ENCODE measurements at places on chromosomes 2 and 18.

GRCh38 chr2:100906131-100906530 lies 86.2 kb downstream of the NPAS2 start:
- DNase-seq: no peak

- no peak for DNase-seq
These were observed 1.4 kb upstream of the MYCN start for GRCh38 chr2:15938803-15939555.

DNA sequence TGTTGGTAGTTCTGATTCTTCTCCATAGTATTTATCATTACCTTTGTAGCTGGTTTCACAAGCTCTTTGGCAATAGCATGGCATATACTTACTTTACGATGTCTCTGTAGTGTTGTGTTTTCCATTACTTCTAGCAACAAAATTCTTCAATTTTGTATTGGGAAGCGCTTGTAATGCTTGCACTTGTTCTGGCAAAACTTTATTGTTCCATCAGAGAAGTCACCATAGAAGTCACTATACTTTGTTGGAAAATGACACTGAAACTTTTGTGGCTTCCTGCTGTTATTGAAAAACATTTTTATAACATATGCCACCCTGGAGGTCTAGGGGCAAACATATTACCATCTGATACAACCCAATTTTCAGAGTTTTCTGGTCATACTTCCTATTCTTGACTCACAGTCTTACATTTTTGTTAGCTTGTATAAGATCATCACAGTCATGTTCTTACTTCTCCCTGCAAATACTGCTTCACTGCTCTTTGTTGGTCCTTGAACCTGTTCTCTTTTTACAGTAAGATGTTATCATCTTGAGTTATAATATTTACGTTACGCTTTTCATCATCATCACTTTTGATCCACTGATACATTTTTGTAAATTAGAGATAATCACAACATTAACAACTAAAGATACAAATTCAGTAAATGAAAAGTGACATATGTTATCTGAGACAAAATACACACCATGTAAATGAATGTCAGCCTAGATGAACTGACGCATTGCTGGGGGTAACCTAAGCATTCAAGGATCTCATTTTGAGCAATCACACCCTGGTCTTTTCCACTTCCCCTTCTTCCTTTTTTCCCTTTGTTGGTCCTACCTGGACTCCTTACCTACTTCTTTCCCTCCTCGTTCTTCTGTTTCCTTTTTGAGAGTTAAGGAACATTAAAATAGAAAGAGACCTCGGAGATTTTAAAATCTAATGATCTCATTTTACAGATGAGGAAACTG lies 33.3 kb upstream of the CXCR4 start:
- no peak for DNase-seq

GRCh38 chr2:72096181-72096580 lies 51.5 kb downstream of the CYP26B1 start:
- DNase-seq: no peak

GRCh38 chr2:218892693-218893348 lies 12.2 kb downstream of the WNT10A start:
- peak; percentile 77 for DNase-seq

GRCh38 chr2:204255526-204255925 lies 289.7 kb upstream of the PARD3B start:
- DNase-seq: no peak

GRCh38 chr2:27798948-27799645 lies 27.6 kb downstream of the MRPL33 start:
- no peak for DNase-seq

- no peak for DNase-seq
These were observed 155.4 kb downstream of the ARL4C start for GRCh38 chr2:234341306-234341985.

DNA sequence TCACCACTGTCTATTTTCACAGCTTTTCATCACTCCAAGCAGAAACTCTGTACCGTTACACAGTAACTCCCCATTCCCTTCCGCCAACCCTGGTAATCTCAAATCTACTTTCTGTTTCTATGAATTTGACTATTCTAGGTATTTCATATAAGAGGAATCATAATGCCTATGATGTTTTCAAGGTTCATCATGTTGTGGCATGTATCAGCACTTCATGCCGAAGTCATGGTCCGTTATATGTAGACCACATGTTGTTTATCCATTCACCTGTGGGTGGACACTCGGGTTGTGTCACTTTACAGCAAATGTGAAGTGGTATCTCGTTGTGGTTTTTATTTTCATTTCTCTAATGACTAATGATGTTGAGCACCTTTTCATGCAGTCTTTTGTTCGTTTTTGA lies 21.6 kb downstream of the CPSF3 start:
- DNase-seq: no peak

GRCh38 chr18:63514888-63515678 lies 27.1 kb upstream of the SERPINB12 start:
- no peak for DNase-seq

DNA sequence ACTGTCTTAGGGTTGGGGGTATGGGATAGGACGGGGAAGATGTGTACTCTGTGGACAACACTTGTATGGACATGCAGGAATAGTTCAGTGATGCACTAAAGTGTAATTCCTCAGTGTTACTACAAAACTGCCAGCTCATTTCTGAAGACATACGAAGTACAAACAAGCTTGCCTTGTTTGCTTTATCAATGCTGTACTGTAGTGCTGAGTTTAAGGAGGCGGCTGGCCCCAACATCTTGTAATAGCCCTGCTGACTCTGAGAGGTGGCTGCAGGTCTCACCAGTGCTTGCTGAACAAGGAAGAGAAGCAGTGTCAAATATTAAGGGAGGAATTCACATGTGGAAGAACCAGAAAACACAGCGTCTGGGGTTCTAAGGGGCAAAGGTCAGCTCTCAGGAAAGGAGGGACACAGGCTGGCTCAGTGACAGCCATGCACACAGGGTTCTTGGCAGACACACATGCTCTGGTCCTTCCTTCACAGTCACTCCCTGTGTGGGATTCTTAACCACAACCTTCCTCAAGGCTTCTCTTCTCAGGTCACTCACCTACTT lies 39.8 kb upstream of the EVA1A start:
- no peak for DNase-seq

GRCh38 chr18:24609254-24609653 lies 148.8 kb downstream of the HRH4 start:
- no peak for DNase-seq

GRCh38 chr2:215881582-215881981 lies 131.8 kb downstream of the MREG start:
- DNase-seq: no peak

DNA sequence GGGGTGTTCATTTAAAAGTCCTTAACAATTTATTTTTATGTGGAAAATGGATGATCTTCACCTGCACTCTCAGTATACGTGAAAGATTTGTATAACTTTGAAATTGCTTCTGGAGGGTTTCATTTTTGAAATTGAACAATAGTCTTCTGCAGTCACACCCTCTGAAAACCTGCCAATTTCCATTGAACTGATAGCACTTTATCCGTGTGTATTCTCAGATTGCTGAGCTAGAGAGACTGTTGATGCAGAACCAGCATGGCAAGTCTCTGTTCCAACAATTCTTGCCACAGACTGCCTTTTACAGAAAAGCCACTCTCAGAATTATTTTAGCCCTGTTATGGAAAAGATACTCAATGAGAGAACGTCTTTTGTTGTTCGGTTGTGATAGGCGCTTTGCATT lies 6.6 kb upstream of the GULP1 start:
- DNase-seq: no peak

GRCh38 chr2:118085173-118086023 lies 2.9 kb upstream of the INSIG2 start:
- no peak for DNase-seq

DNA sequence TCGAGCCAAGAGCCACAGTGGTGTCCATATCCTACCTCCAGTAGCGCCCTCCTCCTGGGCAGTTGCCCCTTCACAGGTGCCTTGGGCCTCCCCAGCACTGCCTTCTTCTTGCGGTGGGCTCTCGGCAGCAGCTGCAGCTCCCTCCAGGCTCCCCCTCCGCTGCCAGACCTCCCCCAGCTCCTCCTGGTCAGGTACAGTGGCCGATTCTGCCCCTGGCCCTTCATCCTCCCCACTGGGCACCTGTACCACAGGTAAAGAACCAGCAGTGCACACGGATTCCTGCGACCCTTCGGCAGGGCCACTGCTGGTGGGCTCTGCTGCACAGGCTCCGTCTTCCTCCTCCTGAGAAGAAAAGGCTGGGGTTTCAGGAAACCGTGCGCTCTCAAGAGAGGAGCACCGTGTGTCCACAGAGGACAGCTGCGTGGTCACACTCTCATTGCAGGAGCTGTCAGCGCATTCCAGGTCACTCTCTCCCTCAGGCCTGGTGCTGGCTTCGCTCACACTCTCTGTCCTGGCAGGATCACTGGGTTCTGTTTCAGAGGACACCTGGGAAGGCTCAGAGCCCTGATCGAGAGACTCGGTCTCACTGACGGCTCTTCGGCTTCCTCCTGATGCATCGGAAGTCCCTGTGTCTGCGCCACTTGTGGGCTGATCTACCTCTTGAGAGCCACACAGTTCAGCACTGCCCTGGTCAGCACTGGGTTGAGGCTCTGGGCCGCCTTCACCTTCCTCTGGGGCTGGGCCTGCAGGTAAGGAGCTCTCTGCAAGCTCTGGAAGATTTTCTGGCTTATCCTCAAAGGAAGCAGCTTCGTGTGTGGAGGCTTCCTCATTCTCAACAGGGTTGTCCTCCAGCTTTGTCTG lies 147.4 kb upstream of the STK17B start:
- DNase-seq: no peak

- no peak for DNase-seq
These were observed 12.8 kb upstream of the CAVIN2 start for GRCh38 chr2:191859681-191860080.

DNA sequence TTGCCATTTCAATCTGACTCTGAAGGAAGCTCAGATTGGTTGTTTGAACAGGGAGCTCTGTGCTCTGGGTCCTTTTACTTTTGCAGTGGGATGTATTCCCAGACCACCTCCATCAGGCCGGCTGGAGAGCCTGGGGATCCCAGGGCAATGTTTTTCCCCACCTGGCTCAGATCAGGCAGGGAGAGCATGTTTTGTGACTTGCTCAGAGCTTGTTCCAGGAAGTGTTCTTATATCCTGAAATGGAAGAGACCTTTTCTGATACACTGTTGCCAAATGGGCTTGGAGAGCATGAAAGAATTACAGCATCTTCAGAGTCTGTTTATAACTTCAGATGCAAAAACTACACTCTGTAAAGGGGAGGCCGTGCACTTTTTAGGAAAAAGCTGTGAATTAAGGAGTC lies 56.0 kb downstream of the LIPG start:
- no peak for DNase-seq

- no peak for DNase-seq
These were observed 35.1 kb upstream of the CDC42EP3 start for GRCh38 chr2:37706334-37707183.

- no peak for DNase-seq
These were observed 127.5 kb downstream of the NFATC1 start for GRCh38 chr18:79523206-79523735.

- no peak for DNase-seq
These were observed 45.4 kb upstream of the EHBP1 start for GRCh38 chr2:62660087-62660486.

- DNase-seq: no peak
These were observed 106.4 kb downstream of the POLE4 start for GRCh38 chr2:75064691-75065396.

- DNase-seq: no peak
These were observed 50.6 kb downstream of the EPAS1 start for GRCh38 chr2:46347648-46348280.

- no peak for DNase-seq
These were observed 73.2 kb downstream of the MBP start for GRCh38 chr18:77059294-77059916.

- no peak for DNase-seq
These were observed at the start of gene HOXD12 for GRCh38 chr2:176099728-176100546. Gene HOXD12, plus strand, starts transcription at chr2:176099795. Its CDS starts 7 bp downstream, at chr2:176099802.

DNA sequence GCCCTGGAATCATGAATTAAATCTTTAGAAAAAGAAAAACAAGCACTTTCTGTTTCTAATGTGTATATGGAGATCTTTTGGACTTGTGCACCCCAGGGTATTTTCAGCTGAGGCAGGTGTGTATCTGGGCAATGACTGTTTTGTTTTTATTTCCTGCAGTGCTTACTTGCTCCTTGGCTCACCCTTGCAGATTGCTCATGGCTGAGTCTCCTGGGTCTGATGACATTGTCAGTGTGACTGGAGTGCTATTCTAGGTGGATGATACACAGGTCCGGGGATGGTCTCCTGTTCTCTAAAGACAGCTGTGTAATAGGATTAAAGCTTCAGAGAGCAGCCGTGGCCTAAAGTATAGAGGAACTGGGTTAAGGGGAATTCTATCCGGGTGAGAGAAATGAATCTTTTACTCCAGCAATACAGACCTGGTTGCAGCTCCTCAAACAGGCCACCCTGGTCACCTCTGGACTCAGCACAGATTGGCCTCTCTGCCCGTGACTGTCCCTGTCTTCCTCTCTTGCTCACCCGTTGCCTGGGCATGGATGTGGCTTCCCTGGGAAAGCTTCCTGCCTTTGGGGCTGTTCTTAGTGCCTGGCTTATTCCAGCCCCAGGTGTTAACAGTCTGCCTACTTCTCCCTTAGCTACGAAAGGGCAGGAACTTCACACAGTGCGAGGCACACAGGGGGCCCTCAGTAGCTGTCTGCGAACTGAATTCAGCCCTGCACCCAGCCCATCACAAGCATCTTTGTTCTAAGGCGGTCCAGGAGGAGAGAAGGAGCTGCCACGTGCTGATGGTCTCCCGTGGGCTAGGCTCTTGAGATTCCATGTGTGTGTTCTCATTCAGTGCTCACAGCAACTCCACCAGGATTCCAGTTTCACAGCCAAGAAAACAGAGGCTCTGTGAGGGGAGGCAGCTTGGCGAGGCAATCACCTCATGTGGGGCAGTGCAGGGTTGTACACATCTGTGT lies 84.3 kb downstream of the ACOXL start:
- no peak for DNase-seq

GRCh38 chr2:108965540-108966289 lies 23.3 kb downstream of the EDAR start:
- no peak for DNase-seq

DNA sequence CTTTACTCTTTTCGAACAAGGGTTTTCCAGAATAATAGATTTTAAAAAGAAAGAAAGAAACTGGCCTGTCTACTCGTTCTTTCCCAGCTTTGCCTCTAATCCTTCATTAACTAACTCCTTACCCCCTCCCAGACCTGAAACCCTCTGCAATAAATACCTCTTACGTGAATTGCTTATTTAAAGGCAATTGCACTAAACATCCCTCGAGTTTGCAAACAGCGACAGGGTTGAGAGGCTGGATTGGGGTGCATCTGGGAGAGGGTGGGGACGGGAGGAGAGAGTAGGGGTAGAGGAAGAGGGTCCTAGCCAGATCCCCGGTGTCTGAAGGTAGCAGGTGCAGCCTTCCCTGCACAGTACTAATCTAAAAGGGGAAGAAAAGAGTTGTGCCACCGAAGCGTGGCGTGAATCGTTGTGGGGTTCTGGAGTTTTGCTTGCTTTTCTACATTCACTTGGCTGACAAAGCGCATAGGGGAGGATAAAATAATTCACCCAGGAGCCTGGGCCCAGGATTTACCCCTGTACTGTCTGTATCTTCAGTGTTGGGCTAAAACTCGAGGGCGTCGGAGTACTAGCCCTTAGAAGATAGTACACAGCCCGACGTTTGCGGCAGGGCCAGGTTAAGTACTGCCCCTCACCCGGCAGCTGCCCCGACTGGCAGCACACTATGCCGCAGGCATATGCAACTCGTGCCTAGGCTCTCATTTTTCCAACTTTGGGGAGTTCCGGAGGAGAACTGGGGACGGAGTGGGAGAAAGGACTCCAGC lies 1.9 kb upstream of the NEUROD1 start:
- no peak for DNase-seq

Measured in stimulated activated CD8-positive, alpha-beta memory T cell treated with anti-CD3 and anti-CD28 coated beads, Interleukin-7, amount 100 ng/mL, for 48 hours (primary cell).